ENCODE measurements at places on chromosomes 4 and X. TPM values are rescaled to one million over a fixed set of nuclear protein-coding genes. Genes with fewer than 3 reads are reported as not detected.
A peak's percentile ranks its signal among the peaks of the same experiment; 100 is the strongest.

The CLDN2 gene
- total RNA-seq = 6.0 TPM

The MAGEA9B gene
- total RNA-seq = not detected

The UGT2B17 gene
- 9.8 TPM for total RNA-seq

The F8A2 gene
- 7.7 TPM for total RNA-seq

The UGT2A1 gene
- total RNA-seq = 0.18 TPM

The HNRNPD gene
- 42.9 TPM for total RNA-seq

The CTAG2 gene
- not detected for total RNA-seq

The PPP1R2C gene
- total RNA-seq = not detected

The CHRDL1 gene
- 0.28 TPM for total RNA-seq

The GLUD2 gene
- 3.7 TPM for total RNA-seq

DNA sequence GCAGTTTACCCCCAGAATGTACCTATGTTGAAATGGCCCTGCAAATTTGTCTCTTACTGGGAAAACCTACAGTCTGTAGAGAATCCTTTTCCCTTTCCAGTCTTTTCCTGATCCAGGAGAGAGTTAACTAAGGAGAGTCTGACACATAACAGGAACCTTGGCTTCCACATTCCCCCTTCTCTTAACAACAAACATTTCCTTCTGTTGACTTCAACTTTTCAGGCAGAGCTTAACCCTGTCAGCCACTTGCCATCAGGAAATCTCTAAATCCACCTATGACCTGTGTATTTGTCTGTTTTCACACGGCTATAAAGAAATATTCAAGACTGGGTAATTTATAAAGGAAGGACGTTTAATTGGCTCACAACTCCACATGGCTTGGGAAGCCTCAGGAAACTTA, 45.6 kb upstream of the GPR78 start:
- DNase-seq = no peak

- DNase-seq = no peak
These were observed 345.8 kb upstream of the CASK start for GRCh38 chrX:42269186-42269585.

DNA sequence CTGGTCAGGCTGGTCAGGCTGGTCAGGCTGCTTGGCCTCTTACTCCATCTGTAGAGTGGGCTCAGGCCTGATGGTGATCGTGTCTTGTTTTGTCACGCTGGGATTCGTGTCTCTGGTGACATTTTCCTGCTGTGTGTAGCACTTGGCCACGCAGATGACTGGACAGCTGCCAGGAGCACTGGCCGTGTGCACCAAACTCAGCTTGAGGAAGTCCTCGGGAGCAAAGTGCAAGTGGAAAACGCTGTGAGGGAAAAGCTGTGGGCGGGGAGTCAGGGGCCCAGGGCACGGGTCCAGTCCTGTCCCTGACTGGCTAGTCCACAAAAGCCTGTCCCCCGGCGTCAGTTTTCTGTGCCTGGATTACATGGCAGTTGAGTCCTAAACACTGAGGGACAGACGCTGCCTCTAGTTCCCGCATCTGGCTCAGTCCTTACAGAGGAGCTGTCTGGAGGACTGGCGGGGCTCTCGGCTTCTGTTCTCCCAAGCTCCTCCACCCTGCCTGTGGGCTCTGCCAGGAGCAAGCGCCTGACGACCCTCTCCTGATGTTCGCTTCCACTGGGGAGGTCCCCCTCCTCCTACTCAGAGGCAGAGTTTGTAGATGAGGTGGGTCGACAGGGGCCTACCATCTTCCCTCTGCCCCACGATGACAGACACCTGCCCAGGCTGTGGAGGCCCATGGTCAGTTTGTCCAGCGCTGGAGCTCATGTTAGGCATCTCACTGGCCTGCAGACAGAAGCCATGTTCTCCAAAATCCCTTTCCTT, 35.9 kb upstream of the GRPEL1 start:
- peak; percentile 85 for DNase-seq

- DNase-seq = no peak
These were observed 1478.9 kb downstream of the RPA4 start for GRCh38 chrX:98362630-98363029.

DNA sequence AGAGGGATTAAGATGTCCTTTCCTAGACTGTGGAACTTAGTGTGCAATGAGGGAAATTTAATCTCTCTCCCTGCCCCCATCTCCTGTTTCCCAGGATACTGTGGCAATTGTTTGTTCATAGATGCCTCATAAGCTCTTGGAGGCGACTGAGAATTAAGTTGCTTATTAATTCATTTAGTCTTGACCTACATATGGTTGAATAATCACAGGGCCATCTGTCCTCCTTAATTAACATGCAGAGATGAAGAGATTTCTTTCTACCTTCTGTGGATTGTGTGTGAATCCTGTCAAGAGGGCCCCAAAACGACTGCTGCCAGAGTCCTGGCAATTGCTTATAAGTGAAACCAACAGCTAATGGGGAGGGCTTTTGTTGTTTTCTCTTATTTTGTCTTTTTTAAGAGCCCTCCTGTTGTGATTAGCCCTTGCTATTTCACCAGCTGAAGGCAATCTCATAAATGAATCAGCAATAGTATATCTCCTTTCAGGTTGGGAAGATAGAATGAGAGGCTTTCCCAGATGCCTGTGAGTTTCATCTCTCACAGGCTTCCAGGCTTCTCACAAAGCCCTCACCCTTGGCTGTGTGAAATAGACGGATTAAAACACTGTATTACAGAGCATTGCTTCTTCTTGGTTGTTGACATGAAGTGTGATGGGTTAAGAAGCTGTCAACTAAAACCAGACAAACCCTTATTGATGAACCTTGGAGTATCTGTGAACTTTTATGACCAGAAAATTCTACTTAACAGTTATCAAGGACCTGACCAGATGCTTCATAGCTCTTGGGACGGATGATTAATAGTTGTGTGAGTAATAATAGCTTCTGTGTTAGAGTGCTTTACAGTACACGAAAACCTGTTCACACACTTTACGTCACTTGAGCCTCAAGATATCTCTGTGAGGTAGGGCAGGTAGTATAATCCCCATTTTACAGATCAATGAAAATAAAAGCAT, 58.5 kb downstream of the PGRMC2 start:
- DNase-seq = no peak

DNA sequence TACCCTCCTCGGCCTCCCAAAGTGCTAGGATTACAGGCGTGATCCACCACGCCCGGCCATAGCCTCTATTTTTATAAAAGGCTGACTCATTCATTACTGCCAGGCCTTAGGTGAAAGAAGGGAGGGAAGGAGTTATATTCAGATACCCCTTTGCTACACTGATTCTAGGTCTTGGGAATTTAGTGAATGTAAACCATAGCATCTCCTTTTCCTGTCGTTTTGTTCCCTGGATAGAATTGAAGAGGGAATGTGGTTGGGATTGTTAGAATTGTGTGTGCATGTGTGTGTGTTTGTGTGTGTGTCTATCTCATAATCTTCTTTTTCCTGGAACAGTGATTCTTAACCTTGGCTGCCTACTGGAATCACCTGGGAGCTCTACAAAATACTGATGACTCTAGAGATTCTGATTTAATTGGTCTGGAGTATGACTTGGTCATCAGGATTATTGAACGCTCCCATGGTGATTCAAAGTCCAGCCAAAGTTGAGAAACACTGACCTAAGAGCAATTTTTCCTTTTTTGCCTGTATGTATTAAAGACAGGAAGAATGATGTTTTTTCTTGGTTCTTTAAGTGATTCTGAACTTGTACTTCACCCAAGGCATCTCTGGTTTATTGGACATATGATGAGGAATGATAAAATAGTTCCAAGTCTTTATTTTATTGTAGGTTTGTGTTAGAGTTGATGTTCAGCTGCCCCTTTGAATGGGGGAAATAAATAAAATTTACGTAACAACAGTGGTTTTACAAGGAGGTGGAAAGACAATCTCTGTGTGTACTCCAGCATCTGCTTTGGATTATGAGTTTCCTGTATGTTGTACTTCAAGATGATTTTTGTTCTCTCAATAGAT, 37.0 kb downstream of the NAP1L5 start:
- DNase-seq = no peak

DNA sequence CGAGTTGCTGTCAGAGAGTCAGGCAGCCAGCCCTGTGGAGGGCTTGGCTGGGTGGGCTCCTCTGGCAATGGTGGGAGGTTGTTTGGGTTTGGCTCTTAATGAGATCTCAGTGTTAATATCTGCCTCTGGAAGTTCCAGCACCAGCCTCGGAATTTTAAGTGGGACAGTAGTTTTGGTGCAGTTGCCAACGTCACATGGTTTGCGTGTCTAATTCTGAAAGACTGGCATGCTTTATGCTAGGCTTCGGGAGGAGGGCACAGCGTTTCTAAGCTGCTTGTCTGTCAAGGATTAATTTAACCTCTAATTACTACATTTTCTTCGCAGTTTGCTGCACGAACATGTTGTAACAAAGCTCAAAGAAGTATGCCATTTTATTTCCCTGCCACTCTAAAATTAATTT, 9.2 kb downstream of the MAMLD1 start:
- no peak for DNase-seq

- no peak for DNase-seq
These were observed 28.3 kb upstream of the ALG13 start for GRCh38 chrX:111652719-111653118.

GRCh38 chrX:40863671-40864070, 128.3 kb upstream of the MED14 start:
- DNase-seq = no peak

DNA sequence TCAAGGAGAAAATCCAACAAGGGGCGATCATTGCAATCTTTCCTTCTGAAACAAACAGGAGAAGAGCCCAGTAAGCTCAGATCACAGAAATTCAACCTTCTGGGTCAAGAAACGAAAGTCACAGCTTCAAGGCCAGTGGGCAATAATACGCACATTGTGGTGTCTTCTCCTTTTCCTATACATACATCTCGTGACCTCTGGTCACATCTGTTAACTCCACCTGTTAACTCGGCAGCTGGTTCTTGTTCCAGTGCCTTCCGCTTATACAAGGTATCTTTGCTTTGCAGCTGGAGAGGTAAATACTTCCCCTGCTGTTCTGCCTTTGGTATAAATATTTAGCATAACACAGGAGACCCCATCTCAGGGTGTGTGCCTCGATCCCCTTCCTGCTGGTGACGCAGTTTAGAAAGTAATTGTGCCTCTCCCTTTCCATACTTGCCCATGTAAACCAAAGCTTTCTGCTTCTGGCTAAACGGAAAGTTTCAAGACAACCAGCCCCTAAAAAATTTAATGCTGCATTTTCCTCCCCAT, 45.0 kb downstream of the CCDC149 start:
- DNase-seq = no peak

- DNase-seq = no peak
These were observed 126.8 kb downstream of the NAA11 start for GRCh38 chr4:79198951-79199587.

- DNase-seq = no peak
These were observed 210.9 kb downstream of the FRMPD4 start for GRCh38 chrX:12349201-12349600.

- DNase-seq = no peak
These were observed 607.9 kb downstream of the ANKRD50 start for GRCh38 chr4:124104628-124105027.

DNA sequence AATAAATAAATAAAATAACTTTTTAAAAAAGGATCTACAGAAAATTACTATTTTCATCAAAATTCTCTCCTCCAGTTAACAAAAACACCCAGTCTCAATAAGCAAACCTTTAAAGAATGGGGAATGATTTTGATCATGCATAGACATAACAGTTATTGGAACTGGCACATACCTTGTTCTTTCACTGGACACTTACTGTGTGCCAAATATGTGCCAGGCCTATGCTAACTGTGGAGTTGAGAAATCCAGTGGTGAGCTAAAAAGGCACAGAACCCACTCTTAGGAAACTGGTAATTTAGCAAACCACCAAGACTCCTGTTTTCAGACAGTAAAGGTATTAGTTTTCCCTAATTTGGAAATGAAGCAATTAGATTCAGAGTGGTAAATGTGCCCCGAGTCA, 39.1 kb downstream of the CLOCK start:
- no peak for DNase-seq

DNA sequence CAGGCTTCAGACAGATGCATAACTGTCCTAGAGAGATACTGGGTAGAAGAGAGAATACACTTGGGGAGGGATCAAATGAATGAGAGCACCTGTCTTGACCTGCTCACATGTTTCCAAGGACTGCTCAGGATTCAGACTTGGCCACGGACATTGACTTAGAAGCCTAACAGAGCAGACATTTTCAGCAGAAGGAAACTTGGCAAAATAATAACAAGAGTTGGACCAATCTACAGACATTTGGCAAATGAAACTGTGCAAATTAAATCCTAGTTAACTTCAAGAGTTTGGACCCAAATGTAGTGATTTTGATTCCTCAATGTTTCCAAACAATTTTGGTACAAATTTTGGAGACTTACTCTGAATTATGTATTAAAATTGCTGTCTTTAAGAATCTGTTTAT, 223.9 kb downstream of the CAMK2D start:
- DNase-seq = no peak

DNA sequence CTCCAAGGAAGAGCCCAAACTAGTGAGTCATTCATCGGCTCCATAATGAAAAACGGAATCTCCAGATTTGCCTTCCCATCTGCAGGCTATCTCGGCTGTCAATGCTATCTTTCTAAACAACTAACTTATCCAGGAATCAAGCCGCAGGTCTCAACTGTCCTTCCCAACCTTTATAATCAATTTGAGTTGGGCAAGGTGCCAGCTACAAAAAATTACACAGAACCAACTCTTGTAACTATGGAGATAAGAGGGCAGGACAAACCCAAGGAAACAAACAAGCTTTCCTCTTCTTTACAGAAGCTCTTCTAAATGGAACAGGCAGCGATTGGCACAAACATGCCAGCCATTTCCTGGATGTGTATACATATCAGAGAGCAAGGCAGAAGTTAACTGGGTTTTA, 61.2 kb upstream of the RAI2 start:
- DNase-seq = no peak

GRCh38 chrX:10525381-10526120, 94.8 kb downstream of the MID1 start:
- no peak for DNase-seq

DNA sequence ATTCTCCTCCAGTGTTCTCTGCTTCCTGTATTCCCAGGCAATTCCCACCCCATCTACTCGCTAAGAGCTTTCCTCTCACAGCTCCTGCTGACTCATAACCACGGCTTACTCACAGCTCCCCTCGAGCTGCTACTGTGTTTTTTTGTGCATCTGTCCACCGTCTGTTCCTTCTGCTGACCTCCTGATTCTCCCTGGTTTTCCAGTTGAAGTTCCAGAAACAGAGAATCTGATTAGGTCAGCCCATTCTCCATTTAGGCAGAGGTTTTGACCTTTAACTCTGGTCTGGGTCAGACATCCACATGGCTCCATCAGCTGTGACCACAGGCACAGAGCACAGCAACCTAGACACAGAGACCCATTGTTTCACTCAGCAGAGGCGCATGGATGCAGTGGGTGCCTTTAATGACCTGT, 5.5 kb upstream of the SMIM20 start:
- DNase-seq = no peak

GRCh38 chr4:11424000-11424399, 4.7 kb downstream of the HS3ST1 start:
- DNase-seq = no peak

DNA sequence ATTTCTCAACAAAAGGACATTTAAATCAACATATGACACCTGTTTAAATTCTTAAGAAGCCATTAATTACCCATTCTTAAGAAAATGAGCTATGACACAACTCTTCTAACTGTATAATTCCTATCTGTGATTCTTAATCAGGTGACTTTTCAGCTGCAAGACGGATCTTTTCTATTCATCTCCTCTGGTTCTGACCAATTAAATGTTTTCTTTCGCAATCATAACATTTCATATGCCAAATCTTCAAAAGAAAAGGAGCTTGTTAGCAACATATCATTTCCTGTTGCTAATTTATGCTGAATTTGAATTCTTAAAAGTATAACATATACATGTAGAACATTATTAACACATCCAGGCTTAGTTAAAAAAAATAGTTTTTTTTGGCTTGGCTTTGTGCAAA, 62.5 kb downstream of the SEL1L3 start:
- no peak for DNase-seq

Measured in left lobe of liver (tissue), 2 donors.